ENCODE measurements at places on chromosomes 6 and 20.

GRCh38 chr20:57256205-57256604 is 10.2 kb downstream of the BMP7 start:
- DNase-seq = no peak

DNA sequence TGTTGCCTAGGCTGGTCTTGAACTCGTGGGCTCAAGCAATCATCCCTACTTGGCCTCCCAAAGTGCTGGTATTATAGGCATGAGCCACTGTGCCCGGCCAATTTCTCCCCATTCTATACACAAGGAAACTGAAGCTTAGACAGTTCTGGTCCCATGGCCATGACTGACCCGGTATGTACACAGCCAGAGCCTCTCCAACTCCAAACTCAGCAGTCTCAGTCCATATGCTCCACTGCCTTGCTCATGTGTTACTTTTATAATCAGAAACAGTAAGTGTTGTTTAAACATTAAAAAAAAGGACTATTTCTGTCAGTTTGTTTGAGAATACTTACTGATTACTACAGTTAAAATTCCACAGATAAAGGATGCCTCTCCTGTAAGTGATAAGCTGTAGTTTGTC is 50.6 kb downstream of the RNF24 start:
- DNase-seq = no peak

- no peak for DNase-seq
These were observed 543.1 kb upstream of the IRAK1BP1 start for GRCh38 chr6:78324213-78324612.

DNA sequence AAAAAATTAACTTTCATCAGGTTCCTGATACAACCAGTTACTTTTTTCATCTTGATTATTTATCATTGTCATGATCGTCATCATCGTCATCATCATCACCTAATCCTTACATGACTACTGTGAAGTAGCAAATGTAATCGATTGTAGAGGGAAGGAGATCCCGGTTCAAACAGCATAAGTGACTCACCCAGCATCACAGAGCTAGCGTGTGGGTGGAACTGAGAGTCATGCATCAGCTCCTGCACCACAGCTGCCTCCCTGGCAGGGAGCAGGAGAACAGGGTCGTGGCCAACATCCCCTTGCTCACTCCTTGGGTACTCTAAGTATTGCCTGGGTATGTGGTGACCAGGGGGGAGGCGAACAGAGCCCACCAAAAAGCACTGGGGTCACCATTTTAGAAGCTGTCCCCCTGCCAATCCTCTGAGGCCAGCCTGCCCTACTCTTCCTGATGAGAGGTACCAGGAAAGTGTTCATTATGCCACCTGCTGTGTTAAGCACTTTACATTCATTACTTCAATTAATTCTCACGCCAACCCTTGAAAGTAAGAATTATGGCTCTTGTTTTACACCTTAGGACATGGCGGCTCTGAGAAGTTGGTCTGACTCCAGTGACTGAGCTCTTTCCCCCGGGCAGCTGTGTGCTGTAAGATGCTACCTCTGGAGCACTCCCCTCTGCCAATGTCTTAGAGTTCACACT is 425.2 kb downstream of the CD83 start:
- DNase-seq = peak; percentile 78

DNA sequence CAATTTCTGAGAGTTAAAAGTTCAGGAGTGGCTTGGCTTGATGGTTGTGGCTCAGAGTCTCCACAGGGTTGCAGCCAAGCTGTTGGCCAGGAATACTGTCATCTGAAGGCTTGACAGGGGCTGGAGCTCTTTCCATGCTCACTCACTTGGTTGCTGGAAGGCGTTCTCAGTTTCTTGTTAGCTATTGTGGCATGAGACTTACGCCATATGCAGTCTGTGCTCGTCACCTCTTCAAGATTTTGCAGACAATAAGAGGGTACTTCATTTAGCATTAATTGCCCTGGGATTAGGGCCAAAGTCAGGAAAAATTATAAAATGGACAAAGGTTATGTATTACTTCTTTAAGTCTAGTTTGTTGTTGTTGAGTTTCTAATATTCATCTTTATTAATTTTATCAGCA is 380.6 kb upstream of the MAP3K7 start:
- DNase-seq = no peak

DNA sequence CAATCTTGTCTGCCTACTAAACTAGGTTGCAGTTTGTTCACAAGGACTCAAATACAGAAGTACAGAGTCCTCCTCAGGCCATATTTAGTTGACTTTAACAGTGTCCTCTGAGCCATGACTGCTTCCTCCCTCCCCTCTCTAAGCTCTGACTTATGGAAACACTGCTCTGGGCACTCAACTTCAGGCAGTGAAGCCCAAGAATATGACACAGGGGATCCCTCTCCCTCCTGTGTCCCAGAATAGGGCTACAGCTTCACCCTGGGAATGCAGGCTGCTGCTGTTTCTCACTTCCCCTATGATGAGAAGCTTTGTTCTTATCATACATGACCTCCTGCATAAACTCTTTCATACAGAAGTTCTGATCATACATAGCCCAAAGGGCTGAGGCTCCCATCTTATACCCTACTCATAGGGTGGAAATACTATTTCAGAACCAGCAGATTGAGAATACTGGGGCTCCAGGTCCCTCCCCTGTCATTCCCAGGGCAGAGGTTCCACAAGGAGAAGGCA is 97.3 kb upstream of the UST start:
- DNase-seq = no peak

GRCh38 chr6:16706911-16707783 is 54.1 kb downstream of the ATXN1 start:
- DNase-seq = no peak

GRCh38 chr6:20038410-20039204 is 173.7 kb downstream of the MBOAT1 start:
- DNase-seq = no peak

DNA sequence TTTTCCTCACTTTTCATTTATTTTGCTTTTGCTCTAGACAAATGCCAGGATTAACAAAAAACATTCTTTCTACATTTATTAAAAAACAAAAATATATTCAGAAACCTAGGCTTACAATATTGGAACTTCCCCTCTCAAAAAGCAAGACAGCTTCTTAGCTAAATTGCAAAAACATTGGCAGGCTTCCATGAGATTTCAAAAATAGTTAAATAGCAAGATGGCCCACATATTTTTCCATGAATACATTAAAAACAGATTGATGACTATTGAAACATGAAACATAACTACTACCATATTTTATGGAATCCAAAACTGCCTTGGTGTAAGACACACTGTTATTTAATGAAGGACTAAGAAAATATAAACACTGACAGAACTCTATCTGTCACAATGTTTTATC is 92.0 kb downstream of the LY86 start:
- DNase-seq = no peak

DNA sequence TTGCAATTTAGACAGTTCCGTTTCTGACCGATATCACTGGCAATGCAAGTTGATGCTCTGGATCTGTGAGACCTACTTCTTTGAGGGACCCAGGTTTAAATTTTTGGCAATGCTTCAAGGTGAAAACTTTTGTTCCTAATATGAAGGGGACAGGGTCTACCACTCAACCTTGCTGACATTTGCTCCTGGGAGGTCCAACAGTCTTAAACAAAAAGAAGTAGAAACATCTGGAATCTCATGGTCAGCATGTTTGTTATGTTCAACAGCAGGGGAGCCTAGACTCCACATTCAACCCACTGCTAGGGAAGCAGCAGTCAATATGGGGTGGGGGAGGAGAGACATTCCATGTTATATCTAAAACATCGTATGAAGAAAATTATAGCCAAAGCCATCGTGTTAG is 196.4 kb downstream of the SIM1 start:
- DNase-seq = no peak

GRCh38 chr6:41286544-41287346 is at the start of gene TREM1:
TSS of gene TREM1 (minus strand) at chr6:41286682. CDS start at chr6:41286655, 27 bp downstream.
- DNase-seq = peak; percentile 34

GRCh38 chr6:142331075-142331551 is 29.3 kb downstream of the ADGRG6 start:
- DNase-seq = peak; percentile 7

- peak; percentile 97 for DNase-seq
These were observed 36.5 kb upstream of the MLN start for GRCh38 chr6:33840048-33840926.

- peak; percentile 68 for DNase-seq
These were observed 31.9 kb downstream of the NUDT3 start for GRCh38 chr6:34360556-34360955.

DNA sequence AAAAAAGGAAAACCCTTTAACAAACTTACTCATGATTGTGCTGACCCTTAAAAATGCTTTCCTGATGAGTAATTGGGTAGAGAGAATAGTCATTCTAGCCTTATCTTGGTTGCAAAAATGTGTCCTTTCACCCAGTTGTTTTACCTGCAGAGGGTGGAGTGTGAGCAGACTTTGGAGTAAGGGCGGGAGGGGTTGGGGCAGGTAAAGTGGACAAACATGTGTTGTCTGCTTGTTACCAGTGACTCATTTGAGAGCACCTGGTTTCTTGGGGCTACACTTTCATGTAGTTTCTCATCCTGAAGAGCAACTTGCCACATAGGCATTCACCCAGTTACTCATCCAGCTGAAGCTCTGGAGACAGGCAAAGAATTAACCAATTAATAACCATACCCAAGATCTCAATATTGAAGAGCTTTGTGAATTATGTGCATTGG is 121.1 kb downstream of the TNFRSF21 start:
- peak; percentile 50 for DNase-seq

DNA sequence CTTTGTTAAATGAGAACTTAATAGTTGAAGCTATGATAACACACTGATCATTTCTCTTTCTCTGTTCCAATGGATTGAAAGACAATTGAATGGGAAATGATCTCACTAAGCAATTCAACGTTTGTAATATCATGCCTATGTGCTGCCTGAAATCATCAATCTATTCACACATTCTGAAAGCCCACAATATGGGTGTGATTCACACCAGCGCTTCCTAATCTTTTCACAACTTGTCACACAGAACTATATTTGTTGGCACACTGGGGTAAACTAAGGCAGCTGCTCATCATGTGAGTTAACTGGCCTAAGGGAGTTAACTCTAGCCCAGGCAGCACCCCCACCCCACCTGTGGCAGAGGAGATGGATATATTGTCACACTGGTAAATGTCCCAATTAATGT is 37.1 kb upstream of the UTRN start:
- no peak for DNase-seq

- DNase-seq = no peak
These were observed 33.2 kb upstream of the SNX9 start for GRCh38 chr6:157789861-157790260.

GRCh38 chr6:85678026-85678601 is 35.4 kb upstream of the SYNCRIP start:
- no peak for DNase-seq

- no peak for DNase-seq
These were observed 5.3 kb upstream of the UBD start for GRCh38 chr6:29564875-29565274.

DNA sequence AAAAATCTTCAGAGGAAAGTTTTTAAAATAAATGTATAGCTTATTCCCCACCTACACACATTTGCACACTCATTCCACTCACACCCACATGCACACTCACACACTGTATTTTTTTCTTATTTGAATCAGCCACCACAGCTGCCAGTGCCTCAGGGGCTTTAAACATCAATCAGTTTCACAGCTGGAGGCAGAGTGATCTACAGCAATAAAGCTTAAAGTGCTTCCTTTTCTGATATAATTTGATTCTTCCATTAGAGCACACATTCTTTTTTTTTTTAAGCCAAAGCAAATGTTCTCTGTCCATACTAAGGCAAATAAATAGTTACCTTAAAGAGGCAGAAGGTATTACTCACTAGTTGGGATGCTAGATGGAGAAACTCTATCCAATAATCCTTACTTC is 498.8 kb upstream of the POU3F2 start:
- DNase-seq = no peak

GRCh38 chr6:97262676-97263075 is 20.3 kb downstream of the MMS22L start:
- no peak for DNase-seq

- DNase-seq = no peak
These were observed 731 bp downstream of the TUBB2B start for GRCh38 chr6:3226481-3227362.

GRCh38 chr6:48057601-48058000 is 53.4 kb downstream of the PTCHD4 start:
- no peak for DNase-seq

GRCh38 chr20:48685300-48685699 is 142.5 kb downstream of the PREX1 start:
- DNase-seq = no peak

DNA sequence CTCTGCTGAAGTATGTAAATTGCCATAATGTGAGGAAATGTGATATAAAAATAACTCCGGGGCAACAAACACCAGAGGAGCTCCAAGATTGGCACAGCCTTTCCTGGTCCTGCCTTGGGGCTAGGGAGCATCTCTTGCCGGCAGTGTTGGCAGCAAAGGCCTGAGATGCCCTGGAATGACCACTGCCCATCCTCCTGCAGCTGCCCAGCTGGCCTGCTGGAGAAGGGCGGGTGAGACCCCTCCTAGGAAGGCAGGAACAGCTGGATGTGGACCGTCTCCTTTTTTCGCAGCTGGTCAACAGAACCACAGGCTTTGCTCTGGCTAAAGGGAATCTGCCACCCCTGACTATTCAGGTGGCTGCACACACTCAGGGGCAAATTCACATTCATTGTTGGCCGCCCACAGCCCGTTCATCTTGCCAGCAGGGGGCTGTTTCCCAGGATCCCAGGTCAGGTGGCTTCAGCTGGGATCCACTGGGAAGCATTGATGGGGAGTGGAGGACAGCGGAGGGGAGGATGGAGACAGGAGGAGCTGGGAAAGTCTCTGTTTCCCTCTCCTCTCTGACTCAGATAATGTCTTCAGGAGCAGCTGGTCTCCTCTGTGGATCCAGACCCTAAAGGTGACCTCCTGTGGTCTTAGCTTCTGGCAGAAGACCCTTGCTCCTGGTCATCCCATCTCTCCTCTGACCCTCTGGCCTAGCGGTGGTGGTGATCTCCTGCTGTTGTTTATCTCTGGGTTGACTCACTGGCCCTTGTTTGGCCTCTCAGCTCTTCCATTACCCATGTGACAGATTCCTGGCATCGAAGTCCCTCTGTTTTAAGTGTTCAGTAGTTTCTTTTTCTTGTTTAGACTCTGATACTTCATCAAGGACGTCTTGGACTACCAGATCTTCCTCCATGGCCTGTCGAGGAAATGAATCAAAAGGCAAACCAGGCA is 336.7 kb downstream of the DHX35 start:
- DNase-seq = no peak

GRCh38 chr6:136723780-136724179 is 68.5 kb downstream of the MAP3K5 start:
- no peak for DNase-seq

DNA sequence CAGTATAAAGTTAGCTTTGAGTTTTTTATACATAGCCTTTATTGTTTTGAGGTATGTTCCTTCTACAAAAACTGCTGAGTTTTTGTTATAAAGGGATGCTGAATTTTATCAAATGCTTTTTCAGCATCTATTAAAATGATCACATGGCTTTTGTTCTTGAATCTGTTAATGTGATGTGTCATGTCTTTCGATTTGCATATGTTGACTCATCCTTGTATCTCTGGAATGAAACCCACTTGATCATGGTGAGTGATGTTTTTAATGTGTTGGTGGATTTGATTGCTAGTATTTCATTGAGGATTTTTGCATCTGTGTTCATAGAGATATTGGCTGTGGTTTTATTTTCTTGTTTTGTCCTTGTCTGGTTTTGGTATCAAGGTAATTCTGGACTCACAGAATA is 24.7 kb upstream of the BLCAP start:
- no peak for DNase-seq
